Thoracic aorta (tissue), 2 donors: ENCODE measurements at places on chromosomes 7 and 10. TPM values are rescaled to one million over a fixed set of nuclear protein-coding genes. Genes with fewer than 3 reads are reported as not detected.

DNA sequence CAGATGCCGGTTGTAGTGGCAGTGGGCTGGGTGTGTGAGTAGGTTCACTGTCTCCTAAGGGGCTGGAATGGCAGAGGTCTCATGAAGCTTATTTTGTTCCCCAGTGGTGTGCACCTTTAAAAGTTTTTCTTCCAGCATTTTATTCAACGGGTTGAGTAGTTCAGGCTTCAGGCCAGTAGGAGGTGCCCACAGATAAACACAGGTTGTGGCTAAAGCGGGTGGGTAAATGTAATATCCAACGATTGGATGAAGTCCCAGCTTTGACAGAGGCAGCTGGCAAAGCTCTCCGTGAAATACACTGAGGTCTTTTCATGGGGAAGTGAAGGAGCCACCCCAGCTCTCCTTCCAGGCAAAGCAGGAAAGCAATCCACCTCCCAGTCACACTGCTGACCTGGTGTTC is 339.8 kb upstream of the LRRTM3 start:
- no peaks in the 10 kb centered on the region for H3K27me3 ChIP-seq
- H3K4me3 ChIP-seq = no peak overlapping the region
- H3K4me1 ChIP-seq = no peaks in the 10 kb centered on the region
- no peak overlapping the region for H3K27ac ChIP-seq

GRCh38 chr10:52755297-52756062 is 17.1 kb downstream of the MBL2 start:
- no peak for DNase-seq
- H3K4me3 ChIP-seq = peak overlapping the region; percentile 45
- H3K27ac ChIP-seq = no peak overlapping the region
- H3K4me1 ChIP-seq = no peaks in the 10 kb centered on the region

DNA sequence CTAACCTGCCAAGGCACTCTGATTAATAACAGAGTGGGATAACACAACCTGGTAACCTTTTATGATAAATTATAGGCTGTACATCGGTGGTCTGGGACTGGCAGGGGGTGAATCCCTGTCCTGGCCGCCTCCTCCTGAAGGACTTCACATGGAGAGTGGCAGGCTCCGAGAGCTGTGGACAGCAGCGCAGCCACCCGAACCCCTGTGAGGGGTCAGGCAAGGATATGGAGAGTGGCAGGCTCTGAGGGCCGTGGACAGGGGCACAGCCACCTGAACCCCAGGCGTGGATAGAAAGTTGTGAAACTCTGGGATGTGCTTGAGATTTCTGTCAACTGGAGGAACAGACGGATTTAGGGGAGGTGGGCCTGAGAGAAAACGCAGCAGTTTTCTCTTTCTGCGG is 107.0 kb upstream of the MGMT start:
- no peaks in the 10 kb centered on the region for H3K27me3 ChIP-seq
- no peak for DNase-seq
- H3K27ac ChIP-seq = no peak overlapping the region
- no peak overlapping the region for H3K4me3 ChIP-seq
- H3K4me1 ChIP-seq = no peaks in the 10 kb centered on the region

GRCh38 chr10:29160150-29160617 is 128.7 kb upstream of the LYZL1 start:
- H3K4me1 ChIP-seq = peaks cover 8% of the 10 kb centered on the region
- H3K4me3 ChIP-seq = no peak overlapping the region
- DNase-seq = no peak
- H3K36me3 ChIP-seq = no peaks in the 10 kb centered on the region

GRCh38 chr7:44348300-44348699 is 22.9 kb upstream of the CAMK2B start:
- H3K36me3 ChIP-seq = no peaks in the 10 kb centered on the region
- H3K4me1 ChIP-seq = no peaks in the 10 kb centered on the region
- no peak overlapping the region for H3K4me3 ChIP-seq

DNA sequence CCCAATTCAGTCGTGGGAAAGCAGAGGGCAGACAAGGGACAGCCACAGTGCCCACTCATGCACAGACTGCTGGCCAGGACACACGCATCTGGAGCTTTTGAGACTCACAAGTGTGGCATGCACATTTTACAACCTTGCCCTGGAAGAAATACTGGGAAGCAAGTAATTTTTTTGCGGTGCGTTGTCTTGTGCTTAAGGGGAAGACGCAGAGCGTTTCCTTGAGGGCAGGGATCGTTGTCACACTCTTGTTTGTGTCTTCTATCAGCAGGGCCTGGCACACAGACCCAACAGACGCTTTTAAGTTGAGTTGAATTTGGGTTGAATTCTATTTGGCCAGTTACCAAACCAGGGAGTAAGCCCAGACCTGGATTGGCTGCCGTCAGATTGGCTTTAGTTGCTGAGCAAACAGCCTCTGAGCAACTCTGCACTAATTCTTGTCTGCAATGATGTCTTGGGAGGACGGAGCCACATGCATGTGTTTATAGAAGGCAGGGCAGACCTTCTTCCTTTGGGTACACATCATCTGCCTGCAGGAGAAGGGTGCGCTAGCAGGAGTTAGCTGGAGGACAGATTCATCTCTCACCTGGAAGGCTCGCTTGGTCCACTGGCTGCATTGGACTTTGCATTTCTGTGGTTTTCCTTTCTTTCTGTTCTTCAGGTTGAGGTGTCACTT is 38.4 kb downstream of the IL2RA start:
- no peaks in the 10 kb centered on the region for H3K4me1 ChIP-seq
- no peak overlapping the region for H3K27ac ChIP-seq
- DNase-seq = no peak
- H3K4me3 ChIP-seq = no peak overlapping the region
- H3K36me3 ChIP-seq = no peaks in the 10 kb centered on the region

DNA sequence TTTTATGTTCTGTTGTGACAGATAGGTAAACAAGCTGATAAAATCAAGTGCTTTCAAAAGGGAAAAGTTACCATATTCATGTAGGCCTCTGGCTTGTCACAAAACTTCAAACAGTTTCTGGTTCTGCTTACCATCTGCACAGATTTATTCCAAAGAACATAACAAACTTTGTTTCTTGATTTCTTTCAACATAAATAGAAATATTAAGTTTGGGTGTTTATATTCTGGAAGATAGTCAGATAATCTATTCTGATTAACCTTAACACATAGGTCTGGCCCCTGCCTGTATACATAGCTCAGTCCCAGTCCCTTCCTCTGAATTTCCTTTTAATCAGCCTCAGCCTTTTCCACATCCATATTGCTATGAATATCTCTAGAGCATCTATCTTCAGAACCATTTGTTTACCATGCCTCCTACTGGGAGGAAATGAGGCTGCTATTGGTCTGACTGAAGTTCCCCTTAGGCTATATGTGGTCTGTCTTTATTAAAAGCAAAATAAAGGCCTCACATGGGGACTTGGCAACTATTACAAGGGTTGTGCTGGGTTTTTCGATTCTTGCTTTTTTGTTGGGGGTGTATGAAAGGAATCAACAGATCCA is 319.0 kb downstream of the HPSE2 start:
- H3K4me1 ChIP-seq = no peaks in the 10 kb centered on the region
- H3K36me3 ChIP-seq = no peaks in the 10 kb centered on the region
- no peak overlapping the region for H3K4me3 ChIP-seq
- H3K27ac ChIP-seq = no peak overlapping the region

GRCh38 chr7:28556025-28556424 is 143.7 kb downstream of the CREB5 start:
- H3K4me3 ChIP-seq = no peak overlapping the region
- no peaks in the 10 kb centered on the region for H3K36me3 ChIP-seq
- DNase-seq = no peak
- H3K4me1 ChIP-seq = peaks cover 6% of the 10 kb centered on the region

DNA sequence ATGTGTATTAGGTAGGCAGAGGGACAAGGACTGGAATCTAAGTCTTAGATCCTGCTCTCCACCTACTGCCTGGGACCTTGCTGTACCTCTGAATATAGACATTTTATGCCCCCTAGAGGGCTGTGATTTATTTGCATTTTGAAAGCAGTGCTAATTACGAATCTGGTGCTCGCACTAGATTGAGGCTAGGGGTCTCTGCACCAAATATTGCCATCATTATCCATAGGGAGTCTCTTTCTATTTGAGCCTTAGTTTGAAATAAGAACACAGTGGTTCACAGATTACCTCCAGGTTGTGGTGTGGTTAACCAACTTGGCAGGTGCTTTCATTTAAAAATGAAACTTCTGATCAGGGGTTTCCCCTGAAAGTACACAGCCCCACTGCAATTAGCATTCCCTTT is 41.8 kb downstream of the CNNM1 start:
- H3K4me3 ChIP-seq = no peak overlapping the region
- no peak overlapping the region for H3K27ac ChIP-seq
- DNase-seq = no peak
- no peaks in the 10 kb centered on the region for H3K4me1 ChIP-seq
- H3K27me3 ChIP-seq = no peaks in the 10 kb centered on the region
- H3K36me3 ChIP-seq = no peaks in the 10 kb centered on the region

- peaks cover 6% of the 10 kb centered on the region for H3K4me1 ChIP-seq
- H3K36me3 ChIP-seq = no peaks in the 10 kb centered on the region
- no peak for DNase-seq
- H3K27me3 ChIP-seq = no peaks in the 10 kb centered on the region
These were observed 396.4 kb upstream of the AKR1E2 start for GRCh38 chr10:4429571-4429970.

DNA sequence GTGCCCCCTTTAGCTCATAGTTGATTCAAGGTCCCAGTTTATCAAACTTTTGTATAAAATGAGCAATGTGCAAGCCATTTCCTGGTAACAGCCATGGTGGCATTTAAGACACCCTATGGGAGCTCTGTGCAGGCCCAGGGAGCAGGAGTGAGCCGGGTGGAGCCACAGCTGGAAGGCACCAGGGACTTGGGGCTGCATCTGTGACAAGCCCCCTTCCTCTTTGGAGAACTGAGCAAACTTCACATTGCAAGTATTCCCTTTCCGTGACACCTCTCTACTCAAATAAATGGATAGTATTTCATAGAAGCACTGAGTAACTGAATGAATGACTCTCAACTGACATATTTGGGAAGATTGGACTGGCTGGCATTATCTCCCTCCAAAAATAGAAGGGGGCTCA is 558.7 kb upstream of the FOXK1 start:
- peaks cover 2% of the 10 kb centered on the region for H3K36me3 ChIP-seq
- no peaks in the 10 kb centered on the region for H3K27me3 ChIP-seq
- H3K4me3 ChIP-seq = no peak overlapping the region

EIF3B gene
- total RNA-seq = 150 TPM

PNLIPRP1 gene
- total RNA-seq = not detected

ARHGAP22 gene
- 24.8 TPM for total RNA-seq

C10orf143 gene
- not detected for total RNA-seq

POMZP3 gene
- total RNA-seq = 7.3 TPM

NPSR1 gene
- total RNA-seq = not detected
